Cerebellar cortex (tissue), 1 donor: ENCODE measurements at places on chromosomes 6 and 20.

DNA sequence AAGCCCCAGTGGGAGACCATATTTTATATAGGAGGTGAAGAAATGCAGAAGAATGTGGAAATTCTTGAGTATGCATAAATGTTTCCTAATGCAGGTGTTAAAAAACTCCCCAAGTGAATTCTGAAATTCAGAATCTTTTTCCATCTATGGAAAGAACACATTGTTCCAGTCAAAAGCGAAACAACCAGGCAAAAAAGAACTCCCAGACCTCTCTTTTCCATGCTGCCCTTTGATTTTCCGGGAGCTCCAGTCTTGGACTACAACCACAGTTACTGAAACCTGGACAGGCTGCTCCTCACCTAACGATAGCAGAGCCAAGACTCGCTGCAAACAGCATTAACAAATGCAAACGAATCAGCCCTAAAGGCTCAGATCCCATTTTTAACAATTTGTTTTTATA lies 108.7 kb upstream of the CNKSR3 start:
- no peak for DNase-seq

GRCh38 chr6:68572975-68573374 lies 62.1 kb upstream of the ADGRB3 start:
- no peak for DNase-seq

DNA sequence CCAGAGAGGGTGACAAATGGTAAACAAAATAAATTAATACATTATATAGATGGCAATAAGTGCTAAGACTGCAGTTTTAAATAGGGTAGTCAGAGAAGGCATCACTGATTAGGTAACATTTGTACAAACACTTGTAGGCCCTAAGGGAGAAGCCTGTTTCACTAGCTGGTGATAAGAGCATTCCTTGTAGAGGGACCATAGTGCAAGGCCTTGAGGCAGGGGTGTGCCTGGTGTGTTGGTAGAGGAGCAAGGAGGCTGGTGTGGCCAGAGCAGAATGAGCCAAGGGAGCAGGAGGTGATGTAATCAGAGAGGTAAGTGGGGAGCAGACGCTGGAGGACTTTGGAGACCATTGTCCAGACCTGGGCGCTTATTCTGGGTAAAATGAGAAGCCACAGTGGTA lies 70.7 kb downstream of the ANKRD6 start:
- DNase-seq, result no peak

- DNase-seq, result no peak
These were observed 467.4 kb downstream of the CDC5L start for GRCh38 chr6:44854712-44855443.

DNA sequence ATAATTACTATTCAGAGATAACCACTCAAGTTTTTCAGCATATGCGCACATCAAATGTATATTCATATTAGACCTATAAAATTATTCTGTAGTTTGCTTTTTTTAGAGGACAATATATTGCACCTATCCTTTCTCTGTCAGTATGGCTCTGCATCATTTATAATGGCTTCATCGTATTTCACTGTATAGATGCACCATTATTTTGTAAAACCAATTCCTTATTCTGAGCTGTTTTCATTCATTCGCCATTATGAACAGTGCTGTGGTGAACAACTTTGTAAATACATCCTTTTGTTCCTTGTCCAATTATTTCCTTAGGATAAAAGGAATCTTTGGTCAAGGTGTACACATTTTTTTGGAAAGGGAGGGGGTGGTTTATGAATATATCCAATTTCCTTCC lies 29.2 kb upstream of the BCAS4 start:
- DNase-seq, result no peak

GRCh38 chr20:23193801-23194384 lies 107.8 kb upstream of the CD93 start:
- DNase-seq, result no peak

GRCh38 chr6:168158980-168159349 lies 80.0 kb upstream of the FRMD1 start:
- no peak for DNase-seq

GRCh38 chr20:61805781-61806180 lies 259.9 kb downstream of the TAF4 start:
- DNase-seq, result no peak

DNA sequence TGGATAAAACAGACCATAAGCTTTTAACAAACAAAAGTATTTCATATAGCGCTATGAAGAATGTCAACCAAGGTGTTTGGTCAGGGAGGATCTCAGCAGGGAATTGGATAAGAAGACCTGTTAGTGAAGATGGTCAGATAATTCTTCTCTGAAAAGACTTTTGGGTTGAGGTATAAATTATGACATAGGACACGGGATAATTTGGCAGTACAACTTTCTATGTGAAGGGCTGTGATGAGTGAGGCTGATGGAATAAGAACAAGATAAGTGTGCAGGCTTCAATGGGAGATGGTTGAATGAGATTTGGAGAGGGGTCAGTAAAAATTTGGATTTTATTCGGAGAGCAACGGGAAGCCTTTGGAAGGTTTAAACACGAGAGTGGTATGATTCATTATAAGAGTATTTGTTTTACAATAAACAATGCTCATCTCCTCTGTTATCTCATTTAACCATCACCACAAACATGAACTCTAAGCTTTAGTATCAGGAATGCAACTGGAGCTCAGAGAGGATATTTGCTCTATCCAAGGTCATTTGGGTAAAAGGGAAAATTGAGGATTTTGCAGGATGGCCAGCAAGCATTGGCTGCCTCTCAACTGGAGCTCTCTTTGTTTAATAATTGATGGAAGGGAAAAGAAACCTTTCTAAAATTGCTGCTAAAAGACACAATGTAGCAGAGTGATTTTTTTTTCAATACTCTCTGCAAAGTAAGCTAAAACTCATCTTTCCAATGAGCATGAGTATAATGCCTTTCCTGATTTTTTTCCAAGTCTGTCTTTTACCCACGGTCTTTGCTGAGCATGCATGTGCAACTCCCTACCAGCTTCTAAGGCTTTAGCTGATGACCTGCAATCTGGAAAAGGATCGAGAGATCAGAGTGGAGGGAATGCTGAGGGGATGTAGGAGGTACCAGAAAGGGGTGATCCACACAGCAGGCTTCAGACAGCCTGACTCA lies 534.0 kb downstream of the CBLN4 start:
- DNase-seq, result no peak

DNA sequence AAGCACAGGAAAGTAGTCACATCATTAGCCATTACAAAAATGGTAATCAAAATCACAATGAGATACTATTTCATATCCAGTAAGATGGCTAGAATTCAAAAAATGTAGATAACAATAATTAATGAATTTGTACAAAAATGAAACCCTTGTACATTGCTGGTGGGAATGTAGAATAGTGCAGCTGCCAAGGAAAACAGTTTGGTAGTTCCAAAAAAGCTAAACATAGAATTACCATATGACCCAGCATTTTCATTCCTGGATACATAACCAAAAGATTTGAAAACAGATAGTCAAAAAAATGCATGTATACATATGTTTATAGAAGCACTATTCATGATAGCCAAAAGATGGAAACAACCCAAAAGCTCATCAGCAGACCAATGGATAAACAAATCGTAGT lies 251.1 kb upstream of the RAB32 start:
- DNase-seq, result no peak

GRCh38 chr6:155261111-155261900 lies 2.5 kb upstream of the CLDN20 start:
- no peak for DNase-seq

GRCh38 chr6:134398453-134398852 lies 80.5 kb upstream of the SGK1 start:
- no peak for DNase-seq

- DNase-seq, result no peak
These were observed 105.5 kb downstream of the DHX35 start for GRCh38 chr20:39067526-39068216.

DNA sequence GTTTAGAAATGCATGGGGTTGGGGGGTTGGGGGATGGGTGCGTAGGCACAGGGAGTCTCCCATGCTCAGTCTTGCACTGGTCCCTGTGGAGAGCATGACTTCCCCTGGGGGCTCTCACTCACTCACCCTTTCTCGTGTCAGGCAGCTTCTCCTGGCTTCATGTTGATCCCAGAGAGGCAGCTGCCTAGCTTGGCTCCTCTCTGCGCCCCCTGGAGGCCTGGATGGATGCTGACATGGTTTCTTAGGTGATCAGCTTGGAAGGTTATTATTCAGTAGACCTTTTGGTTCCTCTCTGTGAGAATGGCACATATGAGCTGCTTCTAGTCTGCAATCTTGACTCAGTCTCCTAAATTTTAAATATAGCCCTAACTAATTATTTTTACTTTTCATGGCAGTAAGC lies 109.3 kb upstream of the FAM83B start:
- DNase-seq, result no peak

GRCh38 chr6:44855562-44856411 lies 468.3 kb downstream of the CDC5L start:
- DNase-seq, result peak; percentile 7

DNA sequence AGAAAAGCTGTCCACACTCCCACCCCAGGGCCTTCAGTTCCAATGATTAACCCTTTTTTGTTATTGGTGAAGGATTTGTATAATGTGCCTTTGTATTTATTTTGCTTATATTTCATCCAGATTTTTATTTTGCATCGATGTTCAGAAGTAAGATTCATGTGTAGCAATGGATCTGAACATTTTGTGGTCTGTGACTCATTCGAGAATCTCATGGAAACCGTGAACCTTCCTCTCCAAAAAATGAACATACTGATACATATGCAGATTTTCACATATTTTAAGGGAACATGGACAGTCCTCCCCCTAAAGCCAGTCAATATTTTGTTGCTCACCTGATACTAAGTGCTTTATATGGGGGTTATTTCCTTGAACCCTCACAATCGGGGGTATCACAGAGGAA lies 421.8 kb upstream of the SOX4 start:
- no peak for DNase-seq

GRCh38 chr6:105821027-105821426 lies 265.1 kb upstream of the PRDM1 start:
- no peak for DNase-seq

GRCh38 chr6:106692112-106692818 lies 62.9 kb downstream of the QRSL1 start:
- no peak for DNase-seq

GRCh38 chr6:128493877-128494276 lies 26.5 kb downstream of the PTPRK start:
- no peak for DNase-seq

GRCh38 chr20:43995645-43996044 lies 81.0 kb downstream of the TOX2 start:
- no peak for DNase-seq

GRCh38 chr6:35264550-35265274 lies 5.2 kb downstream of the ZNF76 start:
- no peak for DNase-seq

- DNase-seq, result peak; percentile 63
These were observed 42.3 kb upstream of the NAA20 start for GRCh38 chr20:19974630-19975435.

GRCh38 chr6:53805016-53805415 lies 10.2 kb downstream of the LRRC1 start:
- no peak for DNase-seq

DNA sequence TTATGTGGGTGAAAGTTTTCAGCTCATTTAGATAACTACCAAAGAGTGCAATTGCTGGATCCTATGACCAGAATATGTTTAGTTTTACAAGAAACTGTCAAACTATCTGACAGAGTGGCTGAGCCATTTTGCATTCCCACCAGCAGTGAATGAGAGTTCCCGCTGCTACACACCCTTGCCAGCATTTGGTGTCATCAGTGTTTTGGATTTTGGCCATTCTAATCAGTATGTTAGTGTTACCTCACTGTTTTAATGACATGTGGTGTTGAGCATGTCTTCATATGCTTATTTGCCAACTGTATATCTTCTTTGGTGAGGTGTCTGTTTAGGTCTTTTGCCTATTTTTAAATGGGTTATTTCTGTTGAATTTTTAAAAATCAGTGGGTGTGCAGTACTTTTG lies 120.9 kb downstream of the CFAP61 start:
- DNase-seq, result peak; percentile 67

DNA sequence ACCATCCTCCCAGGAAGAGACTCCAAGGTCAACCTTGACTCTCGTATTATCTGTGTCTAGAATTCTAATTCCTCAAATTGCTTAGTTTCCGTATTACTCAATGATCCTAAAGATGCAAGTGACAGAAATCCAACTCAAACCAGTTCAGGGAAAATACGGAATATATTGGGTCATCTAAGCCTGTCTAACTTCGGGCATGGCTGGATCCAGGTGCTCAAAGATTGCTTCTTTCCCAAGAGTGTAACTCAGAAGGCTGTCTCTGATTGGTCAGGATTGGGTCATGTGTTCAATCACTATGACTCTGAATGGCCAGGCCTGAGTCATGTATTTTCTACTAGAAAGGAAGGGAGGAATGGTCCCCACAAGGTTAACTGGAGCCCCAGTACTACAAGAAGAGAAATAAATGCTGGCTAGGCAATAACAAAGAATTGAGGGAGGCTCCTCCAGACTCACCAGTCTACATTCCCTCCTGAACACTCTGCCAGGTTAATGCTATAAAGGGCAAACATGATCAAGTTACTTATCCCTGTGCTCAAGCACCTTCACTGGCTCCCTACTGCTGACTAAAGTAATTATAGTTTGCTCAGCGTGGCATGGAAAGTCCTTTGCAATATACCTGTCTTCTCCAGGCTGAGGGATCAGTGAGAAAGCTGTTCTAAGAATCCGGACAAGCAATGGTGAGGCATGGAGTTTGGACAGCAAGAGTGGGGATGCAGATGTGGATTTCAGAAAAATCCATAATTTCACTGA lies 15.4 kb upstream of the PREX1 start:
- no peak for DNase-seq

DNA sequence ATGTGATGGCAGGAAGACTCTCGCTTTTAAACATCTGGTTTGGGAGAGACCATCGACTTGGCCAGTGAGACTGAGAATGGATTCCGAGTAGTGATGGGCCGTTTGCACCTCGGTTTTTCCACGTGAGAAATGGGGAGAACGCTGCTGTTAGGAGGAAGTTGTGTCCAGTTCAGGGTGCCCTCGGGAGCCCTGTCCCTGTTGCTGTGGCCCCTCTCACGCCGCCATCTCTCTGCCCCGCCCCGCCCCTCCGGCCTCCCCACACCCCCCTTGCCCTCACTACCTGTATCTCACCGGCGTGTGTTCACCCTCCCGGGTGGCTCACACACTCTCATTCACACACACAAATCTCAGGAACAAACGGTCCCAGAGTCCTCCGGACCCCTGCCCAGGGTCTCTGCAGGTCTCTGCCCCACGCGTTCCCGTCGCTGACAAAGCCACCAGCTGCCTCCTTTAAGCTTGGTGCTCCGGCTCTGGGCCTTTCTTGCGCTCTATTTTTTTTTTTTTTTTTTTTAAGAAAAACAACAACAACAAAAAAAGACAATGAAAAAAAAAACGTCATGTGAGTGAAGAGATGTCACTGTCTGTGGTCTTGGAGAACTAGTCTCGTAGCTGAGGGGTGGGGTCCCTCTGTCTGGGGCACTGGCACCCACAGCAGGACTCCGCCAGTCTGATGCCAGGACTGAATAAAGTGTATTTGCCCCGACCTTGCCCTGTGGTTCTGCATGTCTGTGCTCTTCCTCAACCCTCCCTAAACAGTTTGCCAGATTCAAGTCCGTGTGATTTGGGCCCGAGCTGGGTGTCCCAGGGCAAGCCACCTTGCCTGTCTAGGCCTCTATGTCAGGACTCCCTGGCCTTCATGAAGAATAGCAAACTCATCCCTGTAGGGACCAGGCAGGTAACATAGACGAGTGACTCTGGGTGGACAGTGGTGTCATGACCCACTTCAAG lies 2.9 kb downstream of the SOX12 start:
- peak; percentile 25 for DNase-seq
